Stimulated activated naive CD4-positive, alpha-beta T cell treated with Interleukin-2 at 50 U/mL for 16 hours (primary cell): ENCODE measurements at places on chromosomes 1 and 21.

DNA sequence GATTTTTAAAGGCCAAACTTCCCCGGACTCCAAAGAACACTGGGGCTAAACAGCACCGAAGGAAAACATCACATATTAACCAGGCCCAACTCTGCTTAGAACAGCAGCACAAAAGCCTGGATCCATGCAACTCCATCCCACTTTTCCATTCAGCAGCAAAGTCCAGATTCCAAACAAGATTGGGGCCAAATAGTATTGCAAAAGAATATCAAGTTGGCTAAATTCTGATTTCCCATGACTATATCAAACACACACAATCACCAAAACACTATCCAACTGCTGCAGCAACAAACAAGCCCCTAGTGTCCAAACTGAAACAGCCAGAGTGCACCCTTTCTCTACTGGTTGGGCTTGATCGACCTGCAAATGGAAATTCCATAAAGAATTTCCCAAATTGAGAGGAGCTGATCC lies 19.4 kb upstream of the TMEM125 start:
- DNase-seq = no peak

- no peak for DNase-seq
Observed at GRCh38 chr21:28200726-28201125, 792.0 kb downstream of the LTN1 start.

DNA sequence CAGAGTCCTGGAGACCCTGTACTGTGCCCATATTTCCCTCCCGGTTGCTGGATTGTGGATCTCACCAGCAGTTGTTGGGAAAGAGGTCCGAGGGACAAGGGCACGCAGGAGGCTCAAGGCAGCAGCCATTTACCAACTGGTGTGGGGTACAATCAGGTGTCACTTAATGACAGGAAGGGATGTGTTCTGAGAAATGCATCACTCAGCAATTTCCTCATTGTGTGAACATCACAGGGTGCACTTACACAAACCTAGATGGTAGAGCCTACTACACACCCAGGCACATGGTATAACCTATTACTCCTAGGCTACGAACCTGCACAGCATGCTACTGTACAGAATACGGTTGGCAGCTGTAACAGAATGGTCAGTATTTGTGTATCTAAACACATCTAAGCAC lies 20.7 kb downstream of the SLC44A3 start:
- DNase-seq = no peak

GRCh38 chr1:119220991-119221390 lies 80.5 kb upstream of the WARS2 start:
- DNase-seq = no peak

- DNase-seq = no peak
Observed at GRCh38 chr21:25997788-25998611, 172.6 kb downstream of the APP start.

DNA sequence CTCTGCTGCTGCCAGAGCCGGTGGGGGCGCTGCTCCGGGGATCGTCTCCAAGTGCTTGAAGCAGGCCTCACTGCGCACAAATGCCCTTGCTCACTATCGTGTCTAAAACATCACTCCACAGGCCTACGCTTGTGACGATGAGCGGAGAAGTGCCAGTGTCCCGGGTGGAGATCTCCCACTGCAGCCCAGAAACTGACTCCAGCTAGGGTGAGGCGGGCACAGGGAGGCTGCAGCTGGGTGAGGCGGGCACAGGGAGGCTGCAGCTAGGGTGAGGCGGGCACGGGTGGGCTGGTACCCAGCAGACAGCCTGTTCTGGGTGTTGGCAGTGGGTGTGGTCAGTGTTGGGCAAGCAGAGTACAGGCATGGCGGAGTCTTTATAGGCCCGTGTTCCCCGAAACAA lies 22.7 kb upstream of the PDXK start:
- DNase-seq = no peak
